ENCODE measurements at places on chromosomes 2 and 18.

- DNase-seq, result no peak
These were observed 330.4 kb upstream of the SMIM21 start for GRCh38 chr18:75757951-75758350.

- DNase-seq, result no peak
These were observed 20.6 kb downstream of the ERMN start for GRCh38 chr2:157304811-157305722.

- DNase-seq, result no peak
These were observed 51.2 kb downstream of the HDAC4 start for GRCh38 chr2:239349453-239350135.

- no peak for DNase-seq
These were observed 18.1 kb upstream of the ZNF407 start for GRCh38 chr18:74579496-74580065.

- no peak for DNase-seq
These were observed 222.9 kb upstream of the FN1 start for GRCh38 chr2:215658635-215659305.

Measured in hippocampal formation (tissue), 2 donors.